CD4-positive, alpha-beta T cell treated with Interferon alpha-2 for 1 hour (primary cell): ENCODE measurements at places on chromosomes 11 and 22.

- DNase-seq, result no peak
Measured at GRCh38 chr11:4830346-4830745, 9.2 kb downstream of the OR51F2 start.

DNA sequence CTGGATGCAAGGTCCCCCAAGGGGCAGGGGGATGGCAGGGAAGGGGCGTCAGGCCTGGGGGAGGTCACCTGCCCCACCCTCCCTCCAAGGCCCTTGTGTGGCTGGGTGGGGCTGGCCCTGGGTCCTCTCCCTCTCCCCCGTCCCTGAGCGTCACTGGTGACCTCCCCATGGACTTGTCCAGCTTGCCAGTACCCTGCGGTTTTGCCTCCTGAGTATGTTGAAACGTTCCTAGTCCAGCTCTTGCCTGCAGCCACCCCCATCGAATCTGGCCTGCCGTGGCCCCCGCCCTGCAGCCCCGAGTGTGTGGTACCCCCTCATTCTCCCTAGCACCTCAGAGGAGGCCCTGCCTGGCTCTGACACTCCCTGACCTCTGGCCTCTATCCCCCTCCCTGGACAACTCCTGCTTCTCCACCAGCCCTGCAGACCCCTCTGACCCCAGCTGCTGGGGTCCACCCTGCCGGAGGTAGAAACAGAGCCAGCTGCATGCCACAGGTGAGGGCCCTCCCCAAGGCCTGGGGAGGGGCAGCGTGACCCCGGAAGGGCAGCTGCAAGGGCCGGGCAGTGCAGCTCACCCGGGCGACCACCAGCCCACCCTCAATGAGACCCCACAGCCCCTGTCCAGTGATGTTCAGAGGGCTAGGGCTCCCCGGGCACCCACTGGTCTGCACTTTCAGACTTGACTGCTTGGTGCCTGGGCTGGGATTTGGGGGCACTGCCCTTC lies 4.1 kb upstream of the MUC6 start:
- DNase-seq, result no peak

- no peak for DNase-seq
Measured at GRCh38 chr22:29315286-29316140, at the start of gene RASL10A. Gene RASL10A (minus strand): TSS chr22:29315697. CDS start chr22:29315246, 451 bp downstream.

GRCh38 chr11:130243816-130244215 lies 70.9 kb downstream of the ZBTB44 start:
- DNase-seq, result no peak

- DNase-seq, result no peak
Measured at GRCh38 chr11:113781682-113782081, 2.1 kb downstream of the CLDN25 start.

DNA sequence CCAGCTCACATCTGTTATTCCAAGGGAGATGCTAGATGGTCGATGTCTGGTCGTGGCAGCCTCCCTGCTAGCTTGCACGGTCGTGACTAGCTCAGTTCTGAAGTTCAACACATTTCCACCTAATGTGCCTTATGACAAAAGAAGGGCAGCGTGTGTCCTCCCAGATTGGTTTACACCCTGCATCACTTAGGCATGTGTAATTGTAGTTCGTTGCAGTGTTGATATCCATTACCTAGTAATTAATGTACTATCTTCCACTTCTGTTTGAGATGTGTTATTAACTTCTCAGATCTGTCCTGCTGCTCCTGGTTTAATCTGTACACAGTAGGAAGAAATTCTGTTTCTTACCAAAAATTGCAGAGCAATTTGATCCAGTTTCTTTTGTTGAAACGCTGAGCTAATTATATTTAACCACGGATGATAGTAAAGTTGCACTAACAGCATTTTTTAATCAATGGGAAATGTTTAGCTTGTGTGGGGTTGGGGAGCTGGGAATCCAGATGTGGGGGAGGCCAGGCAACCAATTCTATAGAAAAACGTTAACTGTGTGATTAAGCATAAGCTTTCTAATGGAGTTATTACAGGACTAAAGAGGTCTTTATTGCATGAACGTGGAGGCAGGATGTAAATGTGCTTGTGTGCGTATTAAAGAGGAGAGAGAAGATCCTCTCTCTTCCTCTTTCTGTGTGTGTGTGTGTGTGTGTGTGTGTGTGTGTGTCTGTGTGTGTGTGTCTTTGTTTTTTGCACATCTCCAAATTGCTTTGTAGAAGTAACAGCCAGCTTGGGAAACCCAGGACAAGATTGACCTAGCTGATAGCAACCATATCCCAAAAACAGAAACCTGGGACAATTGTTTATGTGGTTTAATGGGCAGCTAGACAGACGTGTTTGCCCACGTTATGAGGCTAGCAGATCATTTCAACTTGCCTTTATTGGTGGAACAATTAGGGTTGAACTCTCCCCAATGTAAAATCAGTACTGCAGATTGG lies 145.7 kb upstream of the TTC12 start:
- DNase-seq, result no peak

DNA sequence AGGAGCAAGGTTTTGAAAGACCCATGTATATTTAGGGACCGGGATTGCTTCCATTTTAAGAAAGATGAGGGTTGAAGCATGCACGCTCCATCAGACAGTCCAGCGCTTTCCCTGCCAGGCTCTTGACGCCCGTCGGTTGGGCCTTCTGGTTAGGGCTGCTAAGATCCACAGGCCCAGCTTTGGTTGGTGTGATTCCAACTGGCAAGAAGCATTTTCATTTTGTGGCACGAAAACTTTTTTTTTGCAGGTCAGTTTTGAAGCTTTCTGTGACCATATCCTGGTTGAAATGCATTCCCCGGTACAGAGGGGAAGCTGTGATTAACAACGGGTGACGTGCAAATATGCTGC lies 34.3 kb upstream of the MPPED1 start:
- DNase-seq, result no peak

GRCh38 chr11:77668760-77669159 lies 31.2 kb upstream of the CLNS1A start:
- no peak for DNase-seq

DNA sequence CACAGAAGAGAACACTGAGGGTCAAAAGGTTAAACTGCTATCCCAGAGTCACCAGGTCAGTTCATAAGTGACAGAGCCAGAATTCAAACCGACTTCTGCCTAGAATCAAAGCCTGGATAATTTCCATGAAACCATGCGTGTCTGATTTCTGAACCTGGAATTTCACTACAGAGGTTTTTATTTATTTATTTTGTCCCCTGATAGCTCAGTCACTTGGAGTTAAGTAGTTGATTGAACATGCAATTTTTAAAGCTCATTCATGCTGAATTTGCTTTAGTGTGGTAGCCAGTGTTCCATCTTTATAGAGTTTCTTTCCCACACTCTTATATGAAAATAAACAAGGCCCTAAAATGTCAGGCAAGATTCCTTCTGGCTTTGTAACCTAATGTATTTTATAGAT lies 93.2 kb downstream of the NAV2 start:
- no peak for DNase-seq

- DNase-seq, result peak; percentile 66
Measured at GRCh38 chr11:48055292-48056132, 75.2 kb downstream of the PTPRJ start.

- DNase-seq, result no peak
Measured at GRCh38 chr11:92443199-92443598, 218.6 kb downstream of the FAT3 start.

GRCh38 chr11:44579302-44579761 lies 13.9 kb downstream of the CD82 start:
- no peak for DNase-seq

DNA sequence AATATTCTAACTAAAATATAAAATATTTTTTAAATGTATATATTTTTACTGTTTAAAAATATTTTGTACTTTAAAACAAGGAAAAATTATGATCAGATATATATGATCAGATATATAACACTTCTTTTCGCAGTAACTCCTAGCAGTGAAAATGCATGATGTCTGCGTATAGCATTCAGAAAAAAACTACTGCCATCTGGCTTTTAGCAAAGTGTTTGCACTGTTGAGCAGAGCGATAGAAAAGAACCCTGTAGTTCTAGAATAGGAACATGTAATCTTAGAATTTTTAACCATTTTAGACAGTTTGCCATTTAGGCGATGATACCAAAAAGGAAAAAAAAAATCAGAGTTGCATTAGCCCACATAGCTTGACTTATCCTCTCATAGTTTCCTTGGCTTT lies 370.4 kb upstream of the ANO3 start:
- no peak for DNase-seq

DNA sequence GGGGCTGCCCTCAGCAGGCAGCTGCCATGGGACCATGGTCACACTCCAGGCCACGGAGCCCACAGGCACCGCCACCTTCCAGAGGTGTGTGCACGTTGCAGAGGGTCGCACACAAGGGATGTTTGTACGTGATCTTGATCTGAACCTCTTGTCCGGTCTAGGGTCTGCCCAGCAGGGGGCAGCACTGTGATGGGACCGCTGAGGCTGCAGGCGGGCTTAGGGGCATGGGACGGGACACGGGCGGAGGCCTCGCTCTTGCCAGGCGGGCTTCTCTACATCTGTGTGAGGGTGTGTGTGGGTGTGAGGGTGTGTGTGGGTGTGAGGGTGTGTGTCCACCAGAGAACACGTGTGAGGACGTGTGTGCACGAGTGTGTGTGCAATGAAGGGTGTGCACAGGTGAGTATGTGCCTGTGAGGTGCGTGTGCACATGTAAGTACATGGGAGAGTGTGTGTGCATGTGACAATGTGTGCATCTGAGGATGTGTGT lies 52.4 kb downstream of the CACNA1I start:
- peak; percentile 76 for DNase-seq
